ENCODE measurements at places on chromosomes 6 and 20. TPM values are rescaled to one million over a fixed set of nuclear protein-coding genes. Genes with fewer than 3 reads are reported as not detected.

ZNF184 gene
- total RNA-seq = 6.8 TPM

UBD gene
- 1.1 TPM for total RNA-seq

SAMD10 gene
- 4.3 TPM for total RNA-seq

VNN1 gene
- 10.1 TPM for total RNA-seq

MAP3K5 gene
- 32.5 TPM for total RNA-seq

DNA sequence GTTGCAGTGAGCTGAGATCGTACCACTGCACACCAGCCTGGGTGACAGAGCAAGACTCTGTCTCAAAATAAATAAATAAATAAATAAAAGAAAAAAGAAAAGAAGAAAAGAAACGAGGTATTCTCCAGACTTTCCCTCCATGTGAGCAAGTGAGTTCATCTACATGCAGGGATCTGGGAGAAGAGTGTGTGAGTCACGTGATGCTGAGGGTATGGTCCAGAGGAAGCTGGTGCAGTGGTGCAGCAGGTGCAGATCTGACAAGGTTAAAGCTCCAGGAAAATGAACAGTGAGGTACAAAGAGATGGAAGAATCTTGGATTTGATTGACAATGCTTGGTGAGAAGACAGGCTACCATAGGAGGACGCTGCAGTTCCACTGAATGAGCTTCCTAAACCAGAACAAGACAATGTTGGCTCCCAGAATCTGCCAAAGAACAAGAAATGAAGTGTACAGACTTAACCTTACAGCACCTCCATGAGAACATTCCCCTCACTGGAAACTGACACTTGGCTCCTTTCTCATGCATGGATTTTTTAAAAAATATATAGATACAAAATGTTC is 79.5 kb upstream of the BTBD3 start:
- DNase-seq = no peak

DNA sequence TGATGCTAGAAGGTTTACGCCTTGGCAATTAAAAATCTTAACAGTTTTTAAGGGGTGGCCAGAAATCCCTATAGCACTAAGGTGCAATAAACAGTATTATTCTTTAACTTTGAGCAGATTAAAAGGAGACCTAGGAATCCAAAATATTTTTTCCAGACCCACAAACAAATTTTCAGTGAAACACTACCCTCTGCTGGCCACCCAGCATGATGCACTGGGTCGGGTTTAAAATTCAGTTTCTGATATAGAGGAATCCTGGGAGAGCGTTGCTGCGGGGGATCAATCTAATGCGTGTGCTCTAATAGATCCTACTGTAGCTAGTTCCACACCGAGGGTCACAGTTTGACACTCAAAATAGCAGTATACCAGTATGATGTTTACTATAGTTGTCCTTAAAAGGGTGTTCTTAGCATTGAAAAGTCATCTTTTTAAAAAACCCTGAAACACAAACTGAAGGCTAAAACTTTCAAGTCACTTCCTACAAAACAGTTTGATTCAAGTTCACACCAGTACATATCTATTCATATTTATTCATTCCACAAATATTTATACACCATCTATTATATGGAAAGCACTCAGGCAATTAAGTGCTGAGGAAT is 10.2 kb downstream of the UBE3D start:
- no peak for DNase-seq

- no peak for DNase-seq
Measured at GRCh38 chr20:6606651-6607050, 160.8 kb upstream of the BMP2 start.

- no peak for DNase-seq
Measured at GRCh38 chr6:156881687-156882629, 104.8 kb downstream of the ARID1B start.

DNA sequence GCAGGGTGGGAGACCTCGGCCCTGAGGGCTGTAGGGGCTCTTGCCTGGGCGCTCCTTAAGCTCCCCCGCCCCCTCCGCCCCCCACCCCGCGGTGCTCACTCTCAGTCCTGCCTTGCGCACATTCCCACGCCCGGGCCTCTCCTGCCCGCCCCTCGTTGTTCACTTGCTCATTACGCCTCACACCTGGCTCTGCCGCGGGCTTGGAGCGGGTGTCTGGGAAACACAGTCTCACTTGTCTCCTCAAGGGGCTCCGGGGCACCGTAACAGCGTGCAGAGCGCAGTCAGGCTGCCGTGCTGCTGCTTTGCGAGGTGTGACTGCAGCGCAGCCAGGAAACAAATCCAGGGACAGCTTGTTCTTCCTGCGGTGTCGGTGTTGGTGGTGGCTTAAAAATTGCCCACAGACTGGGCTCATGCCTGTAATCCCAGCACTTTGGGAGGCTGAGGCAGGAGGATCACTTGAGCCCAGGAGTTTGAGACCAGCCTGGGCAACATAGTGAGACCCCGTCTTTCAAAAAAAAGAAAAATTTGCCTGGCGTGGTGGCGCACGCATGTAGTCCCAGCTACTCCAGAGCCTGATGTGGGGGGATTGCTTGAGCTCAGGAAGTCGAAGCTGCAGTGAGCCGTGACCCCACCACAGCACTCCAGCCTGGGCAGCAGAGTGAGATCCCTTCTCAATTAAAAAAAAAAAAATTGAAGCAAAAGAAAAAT is 4.6 kb downstream of the NPBWR2 start:
- peak; percentile 60 for DNase-seq

DNA sequence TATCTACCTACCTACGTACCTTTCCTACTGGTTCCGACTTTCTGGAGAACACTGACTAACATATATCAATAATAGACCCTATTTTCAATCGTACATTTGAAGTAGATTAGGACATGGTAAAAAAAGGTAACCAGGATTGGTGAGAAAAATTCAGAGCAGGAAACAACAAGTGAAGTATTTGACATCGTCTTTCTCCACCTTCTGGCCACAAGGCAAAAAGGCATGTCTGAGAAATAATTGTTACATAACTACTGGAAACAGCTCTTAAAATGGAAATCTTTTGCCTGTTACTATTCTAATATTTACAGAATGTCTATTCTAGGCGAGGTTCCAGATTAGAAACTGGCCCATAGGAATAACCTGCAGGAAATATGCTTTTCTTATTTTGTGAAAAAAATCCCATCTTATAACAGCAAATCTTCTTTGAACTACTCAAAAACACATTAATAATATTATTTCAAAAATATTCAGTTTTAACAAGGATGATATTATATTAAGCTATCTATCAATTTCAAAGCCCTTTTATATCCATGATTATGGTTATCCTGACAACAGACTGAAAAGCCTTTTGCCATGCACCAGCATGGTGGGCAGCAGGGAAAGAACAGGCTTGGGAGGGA is 80.8 kb downstream of the RCAN2 start:
- DNase-seq = no peak

DNA sequence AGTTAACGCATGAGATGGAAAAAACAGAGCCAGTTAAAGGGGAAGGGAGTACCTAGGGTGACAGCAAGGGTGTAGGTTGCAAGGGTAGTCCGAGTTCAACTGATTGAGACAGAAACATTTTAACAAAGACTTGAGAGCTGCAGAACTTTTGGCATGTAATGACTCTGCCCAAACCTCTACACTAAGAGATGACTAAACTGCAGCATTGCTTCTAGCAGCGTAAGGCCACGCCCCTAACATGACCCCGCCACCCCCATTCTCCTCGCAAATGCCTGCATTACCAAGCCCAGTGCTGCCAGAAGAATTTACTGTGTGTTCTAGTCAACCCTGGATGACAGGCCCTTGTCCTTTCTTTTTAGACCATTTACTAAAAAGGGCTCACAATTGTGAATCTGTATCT is 6.3 kb upstream of the HINT3 start:
- DNase-seq = no peak

DNA sequence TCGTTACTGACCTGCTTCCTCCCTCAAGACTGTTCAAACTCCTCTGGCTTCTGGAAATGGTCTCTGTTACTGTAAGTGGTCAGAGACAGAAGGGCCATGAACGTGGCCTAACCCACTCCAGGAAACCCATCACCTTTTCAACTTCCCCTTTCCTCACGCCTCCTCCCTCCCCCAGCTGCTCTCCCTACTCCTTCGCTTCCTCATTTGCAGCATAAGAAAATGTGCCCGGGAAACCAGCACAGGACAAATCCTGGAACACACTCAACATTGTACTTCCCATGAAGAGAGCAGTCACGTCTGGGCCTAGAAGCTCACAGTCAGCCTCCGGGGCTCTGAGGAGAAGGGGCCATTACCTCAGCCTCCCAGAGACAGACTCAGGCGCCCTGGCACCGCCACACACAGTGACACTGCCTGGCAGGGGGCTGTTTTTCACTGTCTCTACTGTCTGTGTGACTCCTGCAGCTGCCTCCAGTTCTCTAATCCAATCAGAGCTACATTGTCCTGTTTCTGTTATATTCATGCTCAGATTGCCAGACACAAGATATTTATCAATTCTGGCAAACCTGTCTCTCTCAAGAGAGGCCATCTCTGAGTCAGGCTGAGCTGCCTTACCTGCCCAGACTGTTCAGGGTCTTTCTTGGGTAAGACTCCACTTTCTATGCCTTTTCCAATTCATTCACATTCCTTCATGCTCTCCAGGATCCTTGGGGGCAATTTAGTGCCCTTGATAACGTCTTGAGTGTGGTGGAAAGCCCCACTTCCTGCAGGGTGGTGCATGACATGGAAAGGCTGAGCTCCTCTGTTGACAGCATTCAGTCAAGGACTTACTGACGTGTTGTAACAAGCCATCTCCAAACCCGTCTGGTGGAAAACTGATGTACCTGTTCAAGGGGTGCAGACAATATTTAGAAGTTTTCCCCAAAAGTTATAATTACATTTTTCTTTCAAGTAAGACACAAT is 242.2 kb downstream of the HIVEP2 start:
- peak; percentile 70 for DNase-seq

- DNase-seq = no peak
Measured at GRCh38 chr6:42512579-42512978, 51.2 kb upstream of the UBR2 start.

DNA sequence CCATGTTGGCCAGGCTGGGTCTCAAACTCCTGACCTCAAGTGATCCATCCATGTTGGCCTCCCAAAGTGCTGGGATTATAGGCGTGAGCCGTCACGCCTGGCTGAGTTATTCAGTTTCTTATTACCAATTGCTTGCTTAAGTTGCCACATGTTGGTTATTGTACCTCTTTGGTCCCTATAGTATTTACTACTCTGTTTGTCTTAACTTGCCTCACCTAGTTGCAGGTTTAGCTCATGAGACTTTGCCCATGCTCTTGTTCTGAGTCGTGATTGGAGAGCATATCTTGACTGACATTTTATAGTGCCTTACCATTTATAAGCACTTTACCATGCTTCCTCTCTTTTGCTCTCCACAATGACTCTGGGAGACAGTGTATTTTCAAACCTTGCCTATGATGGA is 134.2 kb upstream of the HDGFL1 start:
- no peak for DNase-seq

- DNase-seq = peak; percentile 53
Measured at GRCh38 chr20:48603819-48604405, 223.9 kb downstream of the PREX1 start.

GRCh38 chr6:116444092-116444491 is 17.1 kb upstream of the CALHM6 start:
- no peak for DNase-seq

GRCh38 chr20:46145713-46146112 is 27.6 kb downstream of the CD40 start:
- no peak for DNase-seq

DNA sequence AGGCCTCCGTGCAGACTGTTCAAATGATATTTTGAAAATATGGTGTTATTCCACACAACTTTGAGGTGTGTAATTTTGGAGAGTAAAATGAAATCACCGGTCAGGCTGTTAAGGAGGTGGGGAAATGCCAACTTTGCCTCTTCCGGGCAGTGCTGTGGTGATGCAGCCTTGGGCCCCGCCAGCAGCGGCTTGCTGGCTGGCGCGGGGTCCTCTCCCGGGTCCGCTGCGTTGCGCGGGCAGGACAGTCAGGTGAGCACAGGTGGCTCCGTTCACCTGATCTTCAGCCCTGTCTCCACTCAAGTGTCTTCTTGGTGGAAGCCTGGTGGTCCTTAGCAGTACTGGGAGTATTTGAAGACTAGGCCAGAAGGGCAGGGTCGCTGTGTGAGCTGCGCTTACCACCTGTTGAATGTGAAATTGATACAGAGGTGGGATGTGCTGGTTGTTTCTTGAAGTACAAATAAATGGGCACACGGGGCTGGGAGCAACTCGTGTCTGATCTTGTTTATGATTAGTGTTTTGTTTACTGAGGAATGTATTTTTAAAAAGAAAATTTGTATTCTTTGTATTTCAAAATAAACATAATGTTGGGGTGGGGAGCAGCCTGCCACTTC is 184.2 kb downstream of the ARID1B start:
- no peak for DNase-seq

GRCh38 chr6:169641461-169642085 is 60.3 kb downstream of the WDR27 start:
- no peak for DNase-seq

DNA sequence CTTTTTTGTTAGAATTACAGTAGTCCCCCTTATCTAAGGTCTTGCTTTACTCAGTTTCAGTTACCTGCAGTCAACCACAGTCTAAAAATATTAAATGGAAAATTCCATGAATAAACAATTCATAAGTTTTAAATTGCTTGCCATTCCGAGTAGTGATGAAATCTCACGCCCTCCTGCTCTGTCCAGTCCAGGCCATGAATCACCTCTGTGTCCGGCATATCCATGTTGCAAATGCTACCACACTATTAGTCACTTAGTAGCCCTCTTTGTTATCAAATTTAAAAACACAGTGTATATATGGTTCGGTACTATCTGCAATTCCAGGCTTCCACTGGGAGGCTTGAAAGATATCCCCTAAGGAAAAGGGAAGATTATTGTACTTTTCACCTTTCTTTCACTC is 164.6 kb upstream of the FAM83B start:
- DNase-seq = no peak

DNA sequence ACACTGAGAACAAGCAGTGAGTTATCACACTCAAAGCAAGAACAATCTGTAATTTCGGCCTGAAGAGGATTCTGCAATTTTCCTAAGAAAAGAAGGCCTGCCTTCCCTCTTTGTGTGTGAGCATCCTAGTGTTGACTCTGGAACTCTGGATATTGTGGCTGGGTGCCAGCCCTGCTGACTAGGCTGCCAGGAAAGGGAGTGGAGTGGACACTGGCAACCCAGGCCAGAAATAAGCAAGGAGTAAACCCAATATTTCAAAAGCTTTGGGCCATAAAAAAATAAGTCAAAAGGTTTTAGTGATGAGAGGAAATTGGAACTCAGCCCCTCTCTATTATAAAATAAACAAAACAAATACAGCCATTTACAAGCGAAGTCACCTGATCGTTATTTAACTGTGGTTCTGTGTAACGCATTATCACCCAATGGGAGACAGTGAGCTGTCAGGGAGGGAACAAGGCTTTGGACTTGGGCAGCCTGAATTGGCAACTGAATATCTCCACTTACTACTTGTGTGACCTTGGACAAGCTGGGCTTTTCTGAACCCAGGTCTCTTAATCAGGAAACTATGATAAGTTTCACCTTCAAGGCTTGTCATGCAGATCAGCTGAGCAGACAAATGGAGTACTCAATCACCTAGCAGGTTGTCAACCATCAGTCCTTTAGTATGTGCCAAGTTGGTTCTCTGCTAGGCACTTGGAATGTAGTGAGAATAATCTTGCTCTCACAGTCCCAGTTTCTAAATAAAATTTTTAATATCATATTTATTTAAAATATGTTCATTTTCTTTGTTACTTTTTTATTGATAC is 196.2 kb downstream of the PAX1 start:
- no peak for DNase-seq

- no peak for DNase-seq
Measured at GRCh38 chr6:137148306-137149034, 25.0 kb downstream of the IL22RA2 start.
